ENCODE measurements at places on chromosomes 12 and 14.

DNA sequence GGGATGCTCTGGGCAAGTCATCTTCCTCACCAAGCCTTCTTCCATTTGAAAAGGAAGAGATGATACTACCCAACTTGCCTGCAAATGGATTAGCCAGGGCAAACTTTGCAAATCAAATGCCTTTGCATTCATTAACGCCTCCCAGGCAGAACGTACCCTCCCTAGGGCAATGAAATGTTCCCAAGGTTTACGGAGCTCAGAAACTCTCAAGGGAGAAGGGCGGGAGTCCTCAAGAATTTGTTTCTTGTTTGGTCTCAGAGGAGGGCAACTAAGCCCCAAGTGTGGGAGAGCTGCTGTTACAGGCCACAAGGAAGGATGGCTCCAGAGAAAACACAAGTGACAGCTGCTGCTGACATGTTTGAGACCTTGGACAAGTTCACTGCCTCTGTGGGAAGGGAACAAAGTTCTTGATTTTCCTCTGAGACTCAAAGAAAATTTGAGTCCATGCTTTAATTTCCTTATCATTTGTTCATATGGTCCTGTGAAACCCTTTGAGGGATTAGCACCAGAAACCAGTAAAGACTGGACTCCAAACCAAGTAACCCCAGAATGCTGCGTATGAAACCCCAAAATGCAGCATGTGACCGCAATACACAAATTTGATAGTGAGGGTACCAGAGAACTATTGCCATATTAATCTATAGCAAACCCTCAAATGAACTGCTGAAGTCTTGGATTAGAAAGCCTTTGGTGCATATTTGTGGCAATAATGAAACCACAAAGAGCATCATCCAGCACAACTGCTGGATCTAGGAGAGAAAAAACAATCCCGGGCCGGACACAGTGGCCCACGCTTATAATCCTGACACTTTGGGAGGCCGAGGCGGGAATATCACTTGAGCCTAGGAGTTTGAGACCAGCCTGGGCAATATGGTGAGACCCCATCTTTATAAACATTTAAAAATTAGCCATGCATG is 22.9 kb downstream of the SPTB start:
- DNase-seq, result no peak

DNA sequence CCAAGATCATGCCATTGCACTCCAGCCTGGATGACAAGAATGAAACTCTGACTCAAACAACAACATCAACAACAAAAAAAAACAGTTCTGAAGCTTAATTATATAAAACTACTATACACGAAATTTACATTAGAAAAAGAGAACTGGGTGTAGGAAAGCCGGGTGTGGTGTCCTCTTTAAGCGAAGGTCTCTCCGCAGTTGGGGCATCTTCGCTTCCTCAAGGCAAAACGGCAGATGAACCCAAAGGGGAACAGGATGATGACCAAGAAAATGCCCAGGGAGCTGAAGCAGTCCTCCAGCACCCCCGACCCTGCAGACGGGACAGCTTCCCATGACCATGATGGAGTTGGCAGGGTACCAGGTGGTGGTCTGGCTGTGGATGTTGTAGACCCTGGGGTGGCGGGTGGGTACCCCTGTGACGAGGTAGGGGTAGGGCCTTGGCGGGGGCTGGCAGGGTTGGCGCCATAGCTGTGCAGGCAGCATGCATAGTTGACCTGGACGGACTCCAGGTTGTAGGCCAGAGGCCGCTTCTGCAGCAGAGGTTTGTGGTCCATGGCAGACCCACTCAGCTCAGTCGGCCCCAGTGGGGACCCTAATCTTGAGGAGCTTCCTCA is 18.2 kb upstream of the BCAT1 start:
- peak; percentile 57 for DNase-seq

- DNase-seq, result peak; percentile 71
Observed at GRCh38 chr12:92133795-92134637, 11.6 kb downstream of the BTG1 start.

DNA sequence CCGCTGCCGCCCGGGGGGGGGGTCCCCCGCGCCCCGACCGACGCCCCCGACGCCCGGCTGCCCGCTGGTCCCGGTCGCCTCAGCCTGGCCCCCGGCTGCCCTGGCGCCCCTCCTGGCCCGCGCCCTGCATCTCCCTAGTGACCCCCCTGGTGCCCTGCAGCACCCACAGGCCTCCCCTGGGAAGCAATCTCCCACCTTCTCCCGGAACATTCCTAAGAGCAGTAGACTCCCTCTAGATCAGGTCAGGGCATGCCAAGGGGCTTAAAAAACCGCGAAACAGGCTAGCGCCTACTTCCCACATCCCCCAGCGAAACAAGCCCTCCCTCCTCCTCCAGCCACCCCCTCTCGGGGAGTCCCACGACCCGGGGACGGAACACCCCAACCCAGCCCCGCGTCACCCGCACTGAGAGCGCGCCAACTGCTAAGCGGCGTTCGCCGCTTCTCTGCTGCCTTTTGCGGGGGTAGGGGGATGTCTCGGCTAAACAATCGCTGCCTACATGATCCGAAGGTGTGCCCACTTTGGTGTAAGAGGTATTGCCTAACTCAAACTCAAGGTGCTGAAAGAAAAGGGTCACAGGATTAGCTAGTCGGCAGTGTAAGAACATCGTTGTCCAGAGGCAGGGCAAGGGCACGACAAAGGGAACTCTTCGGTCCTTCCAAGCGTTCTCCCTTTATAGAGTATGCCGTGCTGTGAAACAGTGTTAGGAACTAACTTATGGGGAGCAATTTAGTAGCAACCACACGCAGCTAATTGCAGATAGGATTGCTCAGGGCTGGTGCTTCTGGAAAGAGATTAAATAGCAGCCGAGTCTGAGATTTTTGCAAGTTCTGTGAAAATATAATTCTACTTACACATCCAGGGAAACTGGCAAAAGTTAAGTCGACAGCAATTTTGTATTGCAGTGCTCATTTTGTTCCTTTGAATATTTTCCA is 619 bp upstream of the NTN4 start:
- no peak for DNase-seq

DNA sequence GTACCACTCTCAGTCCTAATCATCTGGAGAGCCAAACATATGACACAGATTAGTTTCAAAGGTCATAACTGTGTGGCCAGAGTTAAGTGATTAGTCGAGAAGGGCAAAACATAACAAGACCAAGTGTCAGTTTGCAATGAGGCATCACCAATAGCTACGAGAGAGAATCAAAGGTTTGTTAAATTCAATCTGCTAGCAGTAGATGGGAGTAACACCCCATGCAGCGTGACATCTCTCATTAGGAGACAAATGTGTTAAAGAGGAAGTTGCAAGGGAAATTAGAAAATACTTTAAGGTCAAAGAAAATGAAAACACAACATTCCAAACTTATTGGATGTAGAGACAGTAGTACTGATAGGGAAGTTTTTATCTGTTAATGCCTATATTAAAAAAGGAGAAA is 135.7 kb upstream of the SYT10 start:
- peak; percentile 7 for DNase-seq

GRCh38 chr14:29078810-29079522 is 312.4 kb downstream of the FOXG1 start:
- no peak for DNase-seq

DNA sequence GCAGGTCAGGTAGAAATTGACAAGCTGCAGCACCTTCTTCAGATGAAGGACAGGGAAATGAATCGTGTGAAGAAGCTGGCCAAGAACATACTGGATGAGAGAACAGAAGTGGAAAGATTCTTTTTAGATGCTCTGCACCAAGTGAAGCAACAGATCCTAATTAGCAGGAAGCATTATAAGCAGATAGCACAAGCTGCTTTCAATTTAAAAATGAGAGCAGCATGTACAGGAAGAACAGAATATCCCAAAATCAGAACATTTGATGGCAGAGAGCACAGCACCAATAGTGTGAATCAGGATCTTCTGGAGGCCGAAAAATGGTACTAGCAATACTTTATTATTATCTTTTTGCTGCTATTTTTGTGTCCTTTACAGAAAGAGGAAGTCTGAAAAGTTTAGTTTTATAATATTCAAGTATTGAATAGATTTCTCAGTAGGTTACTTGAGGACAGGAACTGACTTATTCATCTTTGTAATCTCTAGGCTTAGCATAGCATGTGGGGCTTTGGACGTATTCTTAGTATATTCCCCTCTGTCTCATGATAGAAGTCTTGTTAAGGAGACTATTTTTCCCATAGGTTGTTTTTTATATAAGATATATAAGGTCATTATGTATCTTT is 30.8 kb downstream of the BBOF1 start:
- peak; percentile 35 for DNase-seq

DNA sequence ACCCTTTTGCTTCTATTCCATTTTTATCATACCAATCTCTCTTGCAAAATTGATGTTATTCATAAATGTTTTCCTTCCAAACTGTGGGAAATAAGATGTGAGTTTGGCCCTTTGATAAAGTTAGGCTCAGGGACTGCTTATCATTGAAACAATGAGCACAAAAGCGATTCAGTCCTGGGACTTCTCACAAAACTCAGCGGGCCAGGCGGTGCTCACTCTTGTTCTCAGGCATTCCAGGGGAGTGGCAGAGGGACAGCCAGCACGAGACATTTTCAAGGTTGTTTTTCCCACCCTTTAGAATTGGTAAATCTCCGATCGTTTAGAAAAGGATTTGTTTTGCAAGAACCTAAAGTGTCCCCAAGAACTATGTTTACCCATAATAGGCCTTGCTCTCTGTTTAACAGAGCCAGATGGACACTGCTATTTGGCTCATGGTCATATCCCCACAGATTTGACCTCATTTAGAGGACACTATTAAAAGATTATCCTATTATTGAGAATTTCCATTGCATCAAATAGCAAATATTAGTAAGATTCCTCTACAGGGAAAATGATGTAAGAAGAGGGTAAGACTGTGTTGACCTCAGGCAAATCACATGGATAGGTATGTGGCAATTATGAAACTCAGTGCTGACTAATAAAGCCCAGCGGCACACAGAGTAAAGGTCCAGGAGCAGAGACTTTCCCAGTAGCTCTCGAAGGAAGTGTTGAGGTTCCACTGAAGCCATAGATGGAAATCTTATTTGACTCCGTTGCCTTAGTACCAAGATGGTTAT is 102.7 kb upstream of the USP44 start:
- peak; percentile 21 for DNase-seq

- peak; percentile 70 for DNase-seq
Observed at GRCh38 chr12:116533343-116534251, 25.6 kb upstream of the MAP1LC3B2 start.

- DNase-seq, result no peak
Observed at GRCh38 chr14:99263564-99264330, 8.2 kb downstream of the BCL11B start.

- DNase-seq, result peak; percentile 74
Observed at GRCh38 chr12:68746572-68747180, 700 bp downstream of the SLC35E3 start.

- DNase-seq, result no peak
Observed at GRCh38 chr12:84421103-84421502, 491.5 kb downstream of the SLC6A15 start.

DNA sequence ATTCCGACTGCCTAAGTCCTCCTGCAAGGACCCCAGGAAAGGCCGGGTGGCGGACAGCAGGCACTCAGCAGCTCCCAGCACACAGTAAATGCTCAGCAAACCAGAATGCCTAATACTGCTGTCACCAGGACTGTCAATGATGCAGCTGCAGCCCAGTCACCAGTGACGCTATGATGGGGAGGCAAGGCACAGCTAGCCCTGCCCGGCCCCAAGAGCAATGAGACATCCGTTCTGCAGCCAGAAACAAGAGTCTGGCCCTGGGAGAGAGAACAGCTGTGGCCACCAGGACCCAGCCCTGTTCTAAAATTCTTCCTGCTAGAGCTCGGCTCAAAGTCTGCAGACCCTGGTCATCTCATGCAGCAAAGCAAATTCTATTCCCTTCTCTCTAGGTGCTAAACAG is 69.8 kb downstream of the NCOR2 start:
- DNase-seq, result peak; percentile 59

DNA sequence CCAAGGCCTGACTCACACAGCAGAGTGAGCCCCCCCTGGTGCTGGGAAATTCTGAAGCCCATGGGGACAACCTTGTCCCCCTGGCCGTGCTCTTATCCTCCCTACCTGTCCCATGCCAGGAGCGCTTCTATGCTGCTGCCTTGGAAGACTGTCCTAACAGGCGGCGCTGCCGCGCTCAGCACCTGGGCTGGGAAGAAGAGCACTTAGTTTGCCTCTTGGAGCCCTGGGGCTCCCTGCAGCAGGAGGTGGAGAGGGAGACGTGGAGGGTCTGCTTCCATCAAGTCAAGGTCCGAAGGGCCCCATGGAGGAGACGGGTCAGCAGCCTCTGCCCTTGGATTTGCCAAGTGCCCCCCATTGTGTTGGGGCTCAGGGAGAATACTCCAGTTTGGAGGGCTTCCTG is 300.5 kb downstream of the CACNA1C start:
- no peak for DNase-seq

DNA sequence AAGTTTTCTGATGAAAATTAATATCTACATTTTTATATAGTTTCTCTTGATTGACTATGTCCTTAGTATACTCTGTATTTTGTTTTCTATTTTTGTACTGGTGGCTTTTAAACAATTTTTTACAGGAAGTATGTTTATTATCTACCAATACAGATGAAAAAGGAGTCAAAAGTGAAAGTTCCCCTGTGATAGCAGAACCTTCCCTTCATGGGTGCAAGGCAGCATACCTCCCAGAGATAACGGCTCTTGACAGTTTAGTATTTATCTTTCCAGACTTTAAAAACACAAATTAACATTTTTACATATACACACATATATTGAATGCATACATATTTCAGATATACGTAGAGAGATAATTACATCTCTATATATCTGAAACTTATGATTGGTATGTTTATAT is 17.1 kb upstream of the FAM234B start:
- no peak for DNase-seq

DNA sequence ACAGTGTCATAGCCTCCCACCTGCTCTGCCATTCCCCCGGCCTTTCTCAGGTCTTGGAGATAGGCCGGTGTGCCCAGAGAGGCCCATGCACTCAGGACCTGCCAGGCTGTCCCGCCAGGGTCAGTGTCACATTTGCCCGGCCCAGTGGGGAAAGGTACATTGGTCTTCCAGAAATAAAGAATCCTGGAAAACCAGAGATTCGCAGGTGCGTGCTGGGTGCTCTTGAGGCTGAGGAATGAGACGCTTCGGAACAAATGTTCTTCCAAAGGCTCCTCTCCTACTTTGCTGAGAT is 205.8 kb upstream of the RTL1 start:
- no peak for DNase-seq

DNA sequence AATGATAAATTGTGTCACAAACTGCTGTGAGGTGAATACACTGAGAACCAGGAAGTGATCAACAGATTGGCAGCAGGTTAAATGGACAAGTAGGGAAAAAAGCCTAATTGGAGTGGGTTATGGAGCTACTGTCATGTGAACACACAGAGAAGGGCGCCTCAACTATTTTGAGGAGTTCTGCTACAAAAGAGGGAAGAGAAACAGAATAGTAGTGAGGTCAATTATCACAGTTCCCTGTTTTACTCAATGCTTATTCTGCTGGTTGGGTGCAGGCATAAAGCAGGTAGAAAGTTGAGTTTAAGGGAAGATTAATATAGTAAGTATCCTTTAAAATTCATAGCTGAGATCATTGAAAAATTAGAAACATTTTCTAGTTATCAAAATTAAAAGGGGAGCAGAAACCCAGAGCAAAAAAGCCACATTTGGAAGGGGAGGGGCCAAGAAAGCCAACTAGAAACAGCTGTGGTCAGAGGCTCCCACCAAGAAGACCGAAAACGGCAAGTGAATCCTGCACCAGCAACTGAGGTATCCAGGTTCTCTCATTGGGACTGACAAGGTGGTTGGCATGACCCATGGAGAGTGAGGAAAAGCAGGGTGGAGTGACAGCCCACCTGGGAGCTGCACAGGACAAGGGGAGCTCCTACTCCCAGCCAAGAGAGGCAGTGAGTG is 105.7 kb downstream of the ZC3H14 start:
- peak; percentile 57 for DNase-seq

Measured in suppressor macrophage treated with lipopolysaccharide for 4 hours (primary cell).